ENCODE measurements at places on chromosomes 5 and 9.

- DNase-seq: no peak
These were observed 1.5 kb upstream of the NSMF start for GRCh38 chr9:137460363-137461315.

- no peak for DNase-seq
These were observed 212.9 kb downstream of the ACTL7B start for GRCh38 chr9:108642871-108643270.

DNA sequence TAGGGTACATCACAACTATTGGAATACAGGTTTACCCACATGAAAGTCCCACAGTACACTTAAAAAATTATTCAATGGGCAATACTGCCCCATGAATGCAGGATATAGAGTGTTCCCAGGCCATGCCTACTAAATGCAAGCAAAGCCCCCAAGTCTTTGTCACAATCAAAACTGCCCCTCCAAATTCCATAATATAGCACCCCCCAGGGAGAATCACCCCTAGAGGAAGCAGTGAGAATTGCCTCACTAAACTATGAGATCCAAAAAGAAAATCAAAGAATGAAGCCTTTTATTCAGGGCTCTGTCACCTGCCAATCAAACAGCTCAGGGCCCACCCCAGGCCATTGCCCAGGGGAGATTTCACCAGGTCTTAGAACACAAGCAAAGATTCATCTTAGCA is 90.8 kb downstream of the ATPSCKMT start:
- DNase-seq: no peak

DNA sequence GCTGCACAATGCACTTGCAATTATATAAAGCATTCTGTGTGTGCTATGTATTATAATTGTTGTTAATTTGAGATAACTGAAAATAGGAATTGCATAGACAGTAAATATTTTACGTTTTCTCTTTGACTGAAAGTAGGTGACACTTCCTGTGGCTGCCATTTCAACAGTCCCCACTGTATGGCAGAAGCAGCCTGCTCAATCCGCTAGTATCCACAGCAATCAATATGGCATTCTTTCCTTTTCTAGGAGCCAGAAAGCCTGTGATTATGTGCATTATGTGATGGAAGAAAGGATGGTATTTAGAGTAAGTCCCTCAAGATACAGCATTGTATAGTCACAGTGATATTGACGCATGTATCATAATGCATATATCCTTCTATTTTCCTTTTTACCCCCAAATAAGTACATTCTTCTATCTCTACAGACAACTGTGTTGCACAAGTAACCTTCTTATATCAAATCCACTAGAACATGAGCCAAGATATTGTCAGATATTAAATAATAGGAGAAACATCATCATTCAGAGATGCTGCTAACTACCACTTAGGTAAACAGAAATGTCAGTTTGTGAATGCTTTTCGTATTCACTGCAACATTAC is 59.7 kb downstream of the CARTPT start:
- peak; percentile 57 for DNase-seq

GRCh38 chr9:29556746-29557145 is 1983.5 kb upstream of the C9orf72 start:
- DNase-seq: no peak

DNA sequence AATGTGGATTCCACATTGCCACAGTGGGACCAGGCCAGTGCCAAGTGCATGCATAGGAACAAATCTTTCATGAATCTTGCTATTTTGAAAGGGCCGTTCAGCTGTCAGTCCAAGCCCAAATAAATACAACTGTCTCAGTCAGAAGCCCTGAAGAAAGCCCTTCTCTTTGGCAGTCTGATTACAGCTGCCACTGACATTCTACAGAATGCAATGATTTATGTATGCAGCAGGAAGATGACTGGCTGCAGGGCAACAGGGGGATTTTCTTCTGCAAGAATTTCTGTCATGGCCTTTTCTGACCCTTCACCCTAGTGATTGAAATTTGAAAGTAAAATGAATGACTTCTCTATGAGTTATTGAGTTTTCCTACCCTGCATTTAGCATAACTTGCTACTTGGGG is 86.7 kb upstream of the FER start:
- DNase-seq: no peak

DNA sequence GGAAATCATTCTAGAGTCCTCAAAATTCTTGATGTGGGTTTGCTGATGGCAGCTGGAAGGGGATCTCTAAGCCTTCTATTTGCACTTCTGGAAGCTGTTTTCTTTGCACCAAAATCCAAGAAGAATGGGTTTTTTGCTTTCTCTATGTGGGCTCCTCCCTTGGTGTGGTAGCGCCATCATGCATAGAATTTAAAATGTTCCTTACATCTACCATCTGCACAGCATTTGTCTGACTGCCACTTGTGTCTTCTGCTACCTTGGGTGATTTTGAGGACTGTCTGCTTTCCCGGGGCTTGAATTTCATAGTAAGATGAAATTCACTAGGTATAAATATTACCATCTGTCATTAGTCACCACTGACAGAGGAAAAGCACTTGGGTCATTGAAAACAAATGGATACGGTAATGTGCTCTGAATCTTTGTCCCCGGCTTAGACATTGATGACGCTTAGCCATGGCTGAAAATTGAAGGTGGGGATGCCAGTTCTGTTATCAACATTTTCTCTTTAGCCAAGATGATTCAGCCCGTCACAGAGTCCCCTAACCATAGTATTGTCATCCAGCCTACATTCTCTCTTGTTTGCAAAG is 30.0 kb downstream of the SNX30 start:
- DNase-seq: no peak

DNA sequence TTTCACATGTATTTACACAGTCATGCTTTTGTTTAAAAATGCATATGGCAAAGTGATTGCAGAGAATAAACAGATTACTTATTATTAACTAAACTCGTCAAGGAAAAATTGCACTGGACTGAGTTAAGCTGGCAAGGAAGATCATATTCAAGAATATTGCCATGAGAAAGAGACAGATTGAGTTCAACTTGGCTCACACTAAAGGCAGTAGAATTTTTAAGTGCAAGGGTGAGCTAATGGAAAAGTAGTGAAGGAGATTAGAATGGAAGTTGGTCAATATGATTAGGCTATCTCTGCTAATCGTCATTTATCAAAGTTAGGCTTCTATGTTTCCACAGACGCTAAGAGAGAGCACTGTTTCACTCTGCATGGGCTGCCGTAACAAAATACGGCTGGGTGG is 557.6 kb downstream of the PRR16 start:
- no peak for DNase-seq

DNA sequence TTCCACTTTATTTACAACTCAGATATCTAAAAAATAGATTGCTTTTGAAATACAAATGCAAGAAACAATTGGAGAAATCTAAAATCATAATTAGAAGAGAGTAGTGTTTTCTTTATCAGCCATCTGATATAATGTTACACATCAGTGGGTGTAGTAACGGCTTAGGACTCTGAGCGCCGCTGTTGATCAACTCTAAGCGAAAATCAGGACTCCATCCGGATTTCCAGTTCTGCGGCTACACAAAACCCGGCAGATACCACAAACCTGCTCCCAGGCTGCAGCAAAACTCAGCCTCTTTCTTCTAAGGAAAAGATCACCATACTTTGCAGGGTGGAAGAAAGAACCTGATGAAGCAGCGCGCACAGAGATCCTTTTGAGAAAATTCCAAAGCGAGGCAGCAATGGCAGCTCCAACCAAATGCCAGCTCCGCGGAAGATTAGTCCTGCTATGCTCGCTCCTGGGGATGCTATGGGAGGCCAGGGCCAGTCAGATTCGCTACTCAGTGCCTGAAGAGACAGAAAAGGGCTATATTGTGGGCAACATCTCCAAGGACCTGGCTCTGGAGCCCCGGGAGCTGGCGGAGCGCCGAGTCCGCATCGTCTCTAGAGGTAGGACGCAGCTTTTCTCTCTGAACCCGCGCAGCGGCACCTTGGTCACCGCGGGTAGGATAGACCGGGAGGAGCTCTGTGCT is at the start of gene PCDHGA9:
Gene PCDHGA9, plus strand, starts transcription at position 226 of the 691 bp plus-strand sequence. Its CDS starts 175 bp downstream, at position 401.
- peak; percentile 49 for DNase-seq

GRCh38 chr9:133710661-133711427 is 27.3 kb downstream of the SARDH start:
- no peak for DNase-seq

DNA sequence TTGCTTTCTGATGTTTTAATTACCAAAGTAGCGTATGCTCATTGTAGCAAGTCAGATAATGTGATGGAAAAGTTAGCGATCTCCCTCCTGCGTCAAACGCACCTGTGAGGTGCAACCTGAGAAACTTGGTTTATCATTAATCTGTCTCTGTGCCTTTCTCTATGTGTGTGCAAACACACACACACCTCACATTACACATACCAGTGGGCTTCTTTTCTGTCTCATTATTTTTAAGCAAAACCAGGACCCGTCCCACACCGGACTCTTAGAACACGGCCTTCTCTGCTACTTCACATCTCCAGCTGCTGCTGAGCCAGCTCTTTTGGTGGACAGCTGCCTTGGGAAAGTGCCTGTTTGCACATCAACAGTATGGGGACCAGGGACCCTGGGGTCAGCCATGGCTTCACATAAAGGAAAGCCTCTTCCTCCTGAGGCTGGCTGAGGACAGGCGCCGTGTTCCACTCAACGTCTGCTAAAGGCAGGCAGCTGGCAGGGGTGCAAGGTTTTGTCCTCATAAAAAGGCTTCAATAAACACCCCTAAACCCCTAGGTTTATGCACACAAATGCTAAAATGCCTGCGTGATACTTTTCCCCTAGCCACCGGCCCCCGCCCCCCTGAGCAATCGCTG is 44.2 kb downstream of the MRPL36 start:
- DNase-seq: no peak

DNA sequence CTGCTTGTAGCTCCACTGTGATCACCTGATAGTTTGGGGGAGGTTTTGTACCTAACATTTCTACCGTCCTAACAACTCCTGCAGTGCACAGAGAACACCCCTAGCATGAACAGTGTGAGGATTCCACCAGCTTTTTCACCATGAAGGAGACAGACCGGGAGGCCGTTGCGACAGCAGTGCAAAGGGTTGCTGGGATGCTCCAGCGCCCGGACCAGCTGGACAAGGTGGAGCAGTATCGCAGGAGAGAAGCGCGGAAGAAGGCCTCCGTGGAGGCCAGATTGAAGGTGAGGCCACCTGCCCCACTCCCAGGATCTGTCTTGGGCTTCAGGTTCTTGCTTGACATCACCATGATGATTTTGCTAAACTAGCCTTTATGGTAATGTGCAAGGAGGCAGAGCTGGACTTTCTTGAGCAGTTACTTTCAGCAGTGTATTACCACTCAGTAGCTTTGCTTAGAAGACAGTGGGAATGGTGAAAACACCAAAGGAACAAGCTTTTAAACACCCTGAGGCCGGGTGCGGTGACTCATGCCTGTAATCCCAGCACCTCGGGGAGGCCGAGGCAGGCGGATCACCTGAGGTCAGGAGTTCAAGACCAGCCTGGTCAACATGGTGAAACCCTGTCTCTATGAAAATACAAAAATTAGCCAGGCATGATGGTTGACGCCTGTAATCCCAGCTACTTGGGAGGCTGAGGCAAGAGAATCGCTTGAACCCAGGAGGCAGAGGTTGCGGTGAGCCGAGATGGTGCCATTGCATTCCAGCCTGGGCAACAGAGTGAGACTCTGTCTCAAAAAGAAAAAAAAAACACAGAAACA is 3.3 kb downstream of the EXOC3 start:
- no peak for DNase-seq

- peak; percentile 15 for DNase-seq
These were observed 162.6 kb downstream of the GLIS3 start for GRCh38 chr9:4137234-4137633.

- DNase-seq: no peak
These were observed 9.9 kb upstream of the MEGF10 start for GRCh38 chr5:127280491-127281220.

GRCh38 chr5:128109138-128109537 is 25.6 kb downstream of the SLC12A2 start:
- DNase-seq: no peak

- DNase-seq: peak; percentile 95
These were observed 341.2 kb upstream of the IRX2 start for GRCh38 chr5:3092664-3093063.

DNA sequence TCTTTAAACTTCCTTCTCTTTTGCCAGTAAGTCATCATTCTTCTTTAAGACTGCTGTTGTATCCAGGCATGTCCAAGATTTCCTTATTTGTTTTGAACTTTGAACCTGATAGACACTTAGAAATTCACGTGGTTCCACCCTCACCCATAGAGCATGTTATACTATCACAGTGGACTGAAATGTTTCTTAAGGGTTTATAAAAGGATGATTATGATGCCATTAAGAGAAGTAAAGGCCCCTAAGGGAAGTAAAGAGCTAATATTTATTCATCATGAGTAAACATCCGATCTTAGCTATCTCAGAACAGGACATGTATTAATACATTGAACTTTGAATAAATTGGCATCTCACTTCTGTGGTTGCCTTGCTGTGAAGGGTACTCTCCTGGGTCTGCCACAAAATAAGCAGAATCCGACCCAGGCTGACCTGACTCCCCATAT is 49.8 kb downstream of the PRKACG start:
- DNase-seq: no peak

- peak; percentile 4 for DNase-seq
These were observed 1004.1 kb upstream of the EDIL3 start for GRCh38 chr5:85388770-85389169.
